ENCODE measurements at places on chromosomes 1 and 21. TPM values are rescaled to one million over a fixed set of nuclear protein-coding genes. Genes with fewer than 3 reads are reported as not detected.

GRCh38 chr1:199182186-199182843 is 543.5 kb downstream of the PTPRC start:
- no peak overlapping the region for H3K27ac ChIP-seq
- H3K36me3 ChIP-seq = no peaks in the 10 kb centered on the region
- no peak for DNase-seq
- H3K27me3 ChIP-seq = peaks cover 11% of the 10 kb centered on the region

DNA sequence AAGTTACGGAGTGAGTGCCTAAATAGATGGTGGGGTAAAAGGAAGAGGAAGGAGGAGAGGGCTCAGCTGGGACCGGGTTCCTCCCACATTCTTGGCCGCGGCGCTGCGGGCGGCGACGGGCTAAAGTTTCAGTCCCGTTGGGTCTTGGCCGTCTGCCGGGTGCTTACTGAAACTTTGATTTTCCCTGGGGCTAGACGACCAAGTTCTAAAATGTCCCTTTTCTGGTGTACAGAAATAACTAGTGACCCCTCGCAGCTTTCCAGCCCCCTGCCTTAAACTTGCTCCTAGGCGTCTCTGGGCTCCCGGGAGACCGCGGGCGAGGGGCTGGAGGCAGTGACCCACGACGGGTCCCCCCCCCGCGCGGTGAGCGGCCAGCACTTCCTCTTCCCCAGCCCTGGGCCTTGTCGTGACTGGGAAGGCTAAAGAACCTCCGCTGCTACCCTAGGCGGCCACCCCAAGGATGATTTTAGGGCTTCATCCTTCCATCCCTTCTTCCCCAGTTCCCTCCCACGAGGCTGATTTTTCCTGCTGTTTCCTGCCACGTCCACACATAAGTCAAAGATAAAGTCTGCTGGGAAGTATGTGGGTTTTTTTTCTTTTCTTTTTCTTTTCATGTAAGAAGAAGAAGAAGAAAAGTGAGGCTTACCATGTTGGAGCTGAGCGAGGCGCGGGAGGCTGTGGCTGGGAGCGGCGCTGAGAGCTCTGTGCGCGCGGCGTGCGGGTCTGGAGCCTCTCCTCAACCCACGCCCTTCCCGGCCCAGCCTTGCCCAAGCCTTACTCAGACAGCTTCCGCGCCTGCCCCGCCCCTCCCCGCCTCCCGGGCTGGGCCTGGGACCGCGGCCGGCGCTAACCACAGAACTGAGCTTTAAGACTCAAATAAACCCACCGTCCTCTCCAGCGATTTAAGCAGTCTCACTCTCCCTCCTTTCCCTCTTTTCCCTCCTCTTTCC is at the start of gene S100A11:
Gene S100A11 (minus strand): TSS at position 738 of the 950 bp plus-strand sequence. CDS start 89 bp downstream, at position 649.
- H3K36me3 ChIP-seq = peaks cover 34% of the 10 kb centered on the region
- no peaks in the 10 kb centered on the region for H3K27me3 ChIP-seq
- peak within 1 kb of the TSS; percentile 100 for H3K4me3 ChIP-seq
- H3K27ac ChIP-seq = peak within 1 kb of the TSS; percentile 99
- peak; percentile 97 for DNase-seq

- no peak overlapping the region for H3K4me3 ChIP-seq
- no peak overlapping the region for H3K27ac ChIP-seq
These were observed 120.8 kb downstream of the GREM2 start for GRCh38 chr1:240491156-240491555.

GRCh38 chr21:41170859-41171609 is 3.1 kb downstream of the BACE2 start:
- H3K36me3 ChIP-seq = no peaks in the 10 kb centered on the region
- H3K4me3 ChIP-seq = no peak overlapping the region
- no peak for DNase-seq

GRCh38 chr21:33378081-33378480 is 25.1 kb upstream of the IFNGR2 start:
- H3K4me1 ChIP-seq = peaks cover 45% of the 10 kb centered on the region
- no peaks in the 10 kb centered on the region for H3K36me3 ChIP-seq
- DNase-seq = no peak
- H3K4me3 ChIP-seq = no peak overlapping the region
- no peak overlapping the region for H3K27ac ChIP-seq
- no peaks in the 10 kb centered on the region for H3K27me3 ChIP-seq

- H3K4me3 ChIP-seq = no peak overlapping the region
- peak; percentile 64 for DNase-seq
- no peaks in the 10 kb centered on the region for H3K27me3 ChIP-seq
- peaks cover 7% of the 10 kb centered on the region for H3K4me1 ChIP-seq
These were observed 37.7 kb downstream of the KIAA0040 start for GRCh38 chr1:175154629-175155472.

GRCh38 chr1:207913951-207914350 is 3.0 kb upstream of the CD34 start:
- no peak overlapping the region for H3K4me3 ChIP-seq
- H3K4me1 ChIP-seq = no peaks in the 10 kb centered on the region
- no peaks in the 10 kb centered on the region for H3K36me3 ChIP-seq
- peaks cover 19% of the 10 kb centered on the region for H3K27me3 ChIP-seq
- no peak overlapping the region for H3K27ac ChIP-seq

DNA sequence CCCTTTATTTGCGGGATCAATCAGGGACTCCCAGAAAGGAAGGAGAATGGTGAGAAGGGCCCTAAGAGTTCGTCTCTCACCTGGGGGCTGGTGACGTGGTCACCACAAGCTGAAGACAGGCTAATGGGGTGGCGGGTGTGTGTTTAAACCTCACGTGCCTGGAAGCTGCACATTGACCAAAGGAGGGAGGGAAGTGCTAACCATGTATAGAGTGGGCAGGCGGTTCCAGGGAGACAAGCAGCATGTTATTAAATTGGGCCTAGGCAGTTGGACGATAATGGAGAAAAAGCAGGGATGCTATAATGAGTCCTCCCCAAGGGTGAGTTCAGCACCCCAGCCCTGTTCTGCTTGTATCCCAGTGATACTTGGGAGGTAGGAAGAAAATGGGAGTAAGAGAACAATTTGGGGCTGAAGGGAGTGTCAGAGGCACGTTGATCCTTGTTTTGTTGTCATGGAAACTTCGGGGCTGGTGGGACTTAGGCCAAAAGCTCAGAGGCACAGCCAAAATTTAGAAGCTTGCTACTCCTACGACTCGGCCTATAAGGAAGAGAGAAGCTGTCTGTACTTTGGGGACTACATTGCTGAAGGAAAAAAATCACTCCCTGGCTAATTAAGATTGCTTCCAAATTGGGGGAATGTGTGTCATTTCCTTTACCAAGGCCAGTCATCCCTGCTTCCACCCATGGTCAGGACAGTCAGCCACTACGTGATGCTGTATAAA is 33.2 kb upstream of the EPHA8 start:
- H3K27ac ChIP-seq = peak overlapping the region; percentile 40
- DNase-seq = peak; percentile 79
- H3K4me1 ChIP-seq = peaks cover 6% of the 10 kb centered on the region
- H3K4me3 ChIP-seq = no peak overlapping the region
- H3K27me3 ChIP-seq = no peaks in the 10 kb centered on the region

- DNase-seq = peak; percentile 78
- no peak overlapping the region for H3K27ac ChIP-seq
- no peak overlapping the region for H3K4me3 ChIP-seq
These were observed 9.0 kb downstream of the PRDX1 start for GRCh38 chr1:45512641-45513054.

DNA sequence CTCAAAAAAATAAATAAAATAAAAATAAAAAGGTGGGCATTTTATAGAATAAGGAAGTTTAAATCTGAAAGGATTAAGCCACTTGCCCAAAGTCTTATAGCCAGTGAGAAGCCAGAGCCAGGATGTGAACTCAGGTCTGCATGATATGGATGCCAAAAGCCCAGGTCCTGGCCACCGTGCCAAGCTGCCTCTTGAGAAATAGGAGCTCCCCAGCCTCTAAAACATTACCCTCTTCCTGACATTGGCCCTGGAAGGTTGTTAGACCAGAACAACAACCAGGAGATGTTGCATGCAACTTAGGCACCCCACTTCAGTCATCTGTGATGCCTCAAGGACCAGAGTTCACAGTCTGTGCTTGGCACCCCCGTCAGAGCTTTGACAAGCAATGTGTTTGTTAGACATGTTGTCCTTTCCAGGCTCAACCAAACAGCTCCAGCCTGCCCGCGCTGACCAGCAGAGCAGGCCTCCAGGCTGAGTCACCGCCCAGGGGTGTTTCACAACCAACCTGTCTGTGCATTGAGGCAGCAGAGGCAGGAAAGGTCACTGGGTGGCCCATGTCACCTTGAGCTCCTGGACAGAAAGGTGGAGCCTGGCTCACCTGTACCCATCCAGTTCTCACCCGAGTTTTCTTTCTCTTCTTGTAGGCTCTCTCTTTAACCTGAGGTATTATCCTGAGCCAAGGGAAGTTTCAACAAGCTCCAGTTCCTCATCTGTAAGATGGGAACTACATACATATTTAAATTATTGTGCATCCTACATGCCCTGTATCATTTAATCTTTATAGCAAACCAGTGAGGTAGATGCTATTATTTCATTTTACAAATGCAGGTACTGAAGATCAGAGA is 14.9 kb upstream of the MED18 start:
- H3K4me3 ChIP-seq = no peak overlapping the region
- no peaks in the 10 kb centered on the region for H3K36me3 ChIP-seq
- no peaks in the 10 kb centered on the region for H3K4me1 ChIP-seq
- DNase-seq = peak; percentile 71
- H3K27ac ChIP-seq = no peak overlapping the region

DNA sequence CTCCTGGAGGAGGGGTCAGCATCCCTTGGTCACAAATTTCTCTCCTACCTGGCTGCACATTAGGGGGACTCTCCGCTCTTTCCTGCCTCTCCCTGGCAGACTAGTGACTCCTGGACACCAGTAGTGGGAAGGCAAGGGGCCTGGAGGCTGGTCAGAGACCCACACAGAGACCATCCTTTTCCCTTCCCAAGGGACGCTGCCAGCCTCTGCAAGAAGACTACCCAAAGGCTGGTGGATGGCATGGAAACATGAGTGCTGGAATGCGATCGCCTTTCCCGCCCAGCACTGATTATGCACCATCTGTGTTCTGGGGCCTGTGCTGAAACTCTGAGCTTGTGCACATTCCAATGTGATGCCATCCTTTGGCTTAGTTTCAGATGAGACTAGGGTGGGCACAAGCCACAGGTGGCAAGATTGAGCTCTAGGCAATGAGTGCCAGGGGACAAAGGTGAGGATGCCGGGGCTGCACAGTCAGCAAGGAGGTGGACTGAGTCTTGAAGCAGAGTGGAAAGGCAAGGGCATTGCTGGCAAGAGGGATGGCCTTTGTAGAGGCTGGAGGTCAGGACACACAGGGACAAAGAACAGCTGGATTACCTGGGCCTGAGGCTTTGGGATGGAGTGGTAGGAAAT is 12.6 kb upstream of the EPS8L3 start:
- H3K4me3 ChIP-seq = no peak overlapping the region
- no peaks in the 10 kb centered on the region for H3K36me3 ChIP-seq
- H3K27ac ChIP-seq = no peak overlapping the region
- no peak for DNase-seq
- 0 out of 2 replicates have a peak, but pooled peaks cover 9% of the 10 kb centered on the region for H3K4me1 ChIP-seq

- no peaks in the 10 kb centered on the region for H3K27me3 ChIP-seq
- no peak overlapping the region for H3K4me3 ChIP-seq
- DNase-seq = peak; percentile 52
- H3K36me3 ChIP-seq = no peaks in the 10 kb centered on the region
These were observed 6.3 kb upstream of the SGIP1 start for GRCh38 chr1:66527686-66528085.

DNA sequence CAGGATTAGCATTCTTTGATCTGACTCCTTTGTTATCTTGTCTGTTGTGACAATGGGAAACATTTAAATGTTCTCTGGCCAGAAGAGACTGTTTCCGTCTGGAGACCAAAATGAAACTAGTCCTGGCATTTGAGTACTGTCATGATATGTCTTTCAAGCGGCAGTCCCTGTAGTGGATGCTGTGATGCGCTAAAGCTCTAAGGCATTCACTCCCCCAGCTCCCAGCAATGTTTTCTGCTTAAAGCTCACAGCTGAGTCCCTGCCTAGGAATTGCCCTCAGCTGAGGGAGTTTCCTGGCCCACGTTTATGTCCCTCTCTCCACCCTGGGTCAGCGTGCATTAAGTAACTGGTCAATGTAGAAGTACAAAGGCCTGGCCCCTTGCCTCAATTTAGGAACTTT is 109.4 kb downstream of the UCHL5 start:
- no peak overlapping the region for H3K4me3 ChIP-seq
- H3K27ac ChIP-seq = no peak overlapping the region

- peaks cover 45% of the 10 kb centered on the region for H3K4me1 ChIP-seq
- H3K27me3 ChIP-seq = no peaks in the 10 kb centered on the region
- H3K4me3 ChIP-seq = no peak overlapping the region
- H3K27ac ChIP-seq = peak overlapping the region; percentile 34
- peak; percentile 54 for DNase-seq
These were observed 25.9 kb downstream of the GREM2 start for GRCh38 chr1:240586006-240586405.

GRCh38 chr1:29121936-29122681 is 1.6 kb downstream of the TMEM200B start:
- H3K4me3 ChIP-seq = peak overlapping the region; percentile 74
- peak; percentile 59 for DNase-seq

DNA sequence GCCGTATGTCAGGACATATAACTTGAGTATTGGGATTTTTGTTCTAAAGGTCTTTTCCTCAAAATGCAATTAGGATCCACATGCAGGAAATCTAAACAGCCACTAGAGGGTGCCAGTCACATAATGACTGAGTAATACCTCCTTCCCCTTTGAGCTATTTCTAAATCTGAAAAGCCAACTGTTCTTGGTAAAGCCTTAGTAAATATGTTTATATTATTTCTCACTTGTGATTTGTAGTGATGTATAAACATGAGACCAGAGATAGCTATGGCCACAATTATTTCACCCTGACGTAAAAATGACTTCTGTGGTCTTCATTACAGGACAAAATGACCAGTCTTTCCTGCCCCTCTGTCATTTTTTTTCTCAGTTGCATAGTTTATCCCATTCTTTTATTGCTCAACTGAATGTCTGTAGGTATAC is 41.0 kb upstream of the DR1 start:
- H3K27me3 ChIP-seq = no peaks in the 10 kb centered on the region
- H3K27ac ChIP-seq = no peak overlapping the region
- no peak overlapping the region for H3K4me3 ChIP-seq

GRCh38 chr1:234538930-234539649 is 60.1 kb upstream of the TARBP1 start:
- H3K27ac ChIP-seq = no peak overlapping the region
- H3K4me1 ChIP-seq = peaks cover 22% of the 10 kb centered on the region
- H3K4me3 ChIP-seq = no peak overlapping the region
- H3K27me3 ChIP-seq = no peaks in the 10 kb centered on the region
- DNase-seq = no peak

DNA sequence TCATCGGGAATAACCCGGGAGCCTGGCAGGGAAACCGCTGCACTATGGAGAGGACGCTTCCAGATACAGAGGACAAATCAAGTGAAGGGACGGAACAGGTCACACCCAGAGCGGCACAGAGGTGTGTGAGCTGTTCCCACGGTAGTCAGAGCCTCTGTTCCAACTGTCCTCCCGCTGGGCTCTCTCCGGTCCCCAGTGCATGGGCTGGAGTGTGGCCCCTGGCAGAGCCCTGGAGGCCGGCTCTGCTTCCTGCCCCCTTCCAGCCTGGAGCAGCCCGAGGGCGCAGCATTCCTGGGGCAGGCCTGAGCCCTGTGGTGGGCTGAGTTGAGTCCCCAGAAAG is 11.9 kb upstream of the ZBTB21 start:
- H3K4me3 ChIP-seq = no peak overlapping the region
- peaks cover 9% of the 10 kb centered on the region for H3K4me1 ChIP-seq
- no peak overlapping the region for H3K27ac ChIP-seq
- no peaks in the 10 kb centered on the region for H3K36me3 ChIP-seq

The AUNIP gene
- 2.3 TPM for polyA plus RNA-seq

The S100A2 gene
- 11.8 TPM for polyA plus RNA-seq

The EVA1C gene
- polyA plus RNA-seq = 1.3 TPM

The ELF3 gene
- polyA plus RNA-seq = not detected

The USH2A gene
- 0.01 TPM for polyA plus RNA-seq

The OR2L13 gene
- not detected for polyA plus RNA-seq

The C8A gene
- polyA plus RNA-seq = not detected

All from GM23248 (cell line).